Activated CD4-positive, alpha-beta T cell treated with anti-CD3 and anti-CD28 coated beads for 36 hours (primary cell): ENCODE measurements at places on chromosomes 13 and 19. TPM values are rescaled to one million over a fixed set of nuclear protein-coding genes. Genes with fewer than 3 reads are reported as not detected.

- no peaks in the 10 kb centered on the region for H3K4me1 ChIP-seq
- H3K4me3 ChIP-seq, result no peak overlapping the region
- no peak for DNase-seq
- no peaks in the 10 kb centered on the region for H3K36me3 ChIP-seq
- H3K27me3 ChIP-seq, result no peaks in the 10 kb centered on the region
- H3K27ac ChIP-seq, result no peak overlapping the region
Measured at GRCh38 chr19:16750081-16750480, 30.4 kb downstream of the NWD1 start.

GRCh38 chr13:21347753-21348318, 111.3 kb downstream of the ZDHHC20 start:
- H3K4me3 ChIP-seq, result no peak overlapping the region
- no peaks in the 10 kb centered on the region for H3K36me3 ChIP-seq
- peaks cover 21% of the 10 kb centered on the region for H3K4me1 ChIP-seq
- H3K27me3 ChIP-seq, result no peaks in the 10 kb centered on the region

GRCh38 chr13:23105051-23105450, 75.7 kb upstream of the SGCG start:
- H3K4me3 ChIP-seq, result no peak overlapping the region
- no peak overlapping the region for H3K27ac ChIP-seq
- H3K27me3 ChIP-seq, result no peaks in the 10 kb centered on the region
- H3K36me3 ChIP-seq, result no peaks in the 10 kb centered on the region
- H3K4me1 ChIP-seq, result no peaks in the 10 kb centered on the region
- no peak for DNase-seq

Gene UBA52
- 2,296 TPM for total RNA-seq

Gene PARP4
- 24.6 TPM for total RNA-seq

Gene FAM124A
- total RNA-seq, result 0.25 TPM

Gene ZFR2
- total RNA-seq, result 0.23 TPM
